ENCODE measurements at places on chromosomes 12 and 14. TPM values are rescaled to one million over a fixed set of nuclear protein-coding genes. Genes with fewer than 3 reads are reported as not detected.

- no peak for DNase-seq
Observed at GRCh38 chr14:105384041-105384557, 14.2 kb upstream of the TEX22 start.

GRCh38 chr14:38207736-38208617 lies at the start of gene SSTR1:
TSS of gene SSTR1 (plus strand) at chr14:38207904. CDS start at chr14:38209390, 1,486 bp downstream.
- DNase-seq, result no peak

- peak; percentile 71 for DNase-seq
Observed at GRCh38 chr12:131132118-131132892, 178.6 kb downstream of the ADGRD1 start.

- no peak for DNase-seq
Observed at GRCh38 chr14:69170839-69171238, 17.9 kb upstream of the DCAF5 start.

Gene BDKRB2
- total RNA-seq, result not detected

GRCh38 chr12:53985994-53986685 lies 1.2 kb downstream of the HOXC10 start:
- DNase-seq, result peak; percentile 56

GRCh38 chr12:13980538-13981295 lies 685 bp downstream of the GRIN2B start:
- DNase-seq, result no peak

Gene OVCH1
- not detected for total RNA-seq

DNA sequence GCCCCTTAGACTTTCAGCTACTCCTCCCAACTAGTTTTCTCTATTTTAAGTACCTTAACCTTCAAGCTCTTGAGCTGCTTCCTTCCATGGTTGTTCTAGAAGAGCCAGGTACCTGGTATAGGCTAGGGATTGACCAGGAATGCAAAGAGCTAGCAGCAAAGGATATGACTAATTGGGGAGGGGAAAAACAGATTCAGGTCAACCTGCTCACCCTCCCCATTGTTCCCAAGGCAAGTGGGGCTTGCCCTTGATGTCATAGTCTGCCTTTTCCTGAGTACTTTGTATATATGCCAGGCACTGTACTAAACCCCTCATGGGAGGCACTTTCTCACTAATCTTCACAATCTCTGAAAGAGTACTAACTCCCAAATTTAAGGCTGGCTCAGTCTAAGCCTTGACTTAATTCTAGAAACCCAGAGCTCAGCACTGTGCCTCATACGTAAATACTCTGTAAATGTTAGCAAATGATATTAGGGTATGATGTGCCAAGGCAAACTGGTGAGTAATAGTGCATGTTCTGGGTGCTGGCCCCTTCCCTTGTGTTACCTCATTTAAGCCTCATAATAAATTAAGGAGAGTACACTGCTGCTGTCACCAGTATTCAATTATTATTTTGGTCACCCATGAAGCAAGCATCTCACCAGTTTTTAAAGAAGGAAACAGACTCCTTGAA lies 42.2 kb downstream of the SUDS3 start:
- no peak for DNase-seq

DNA sequence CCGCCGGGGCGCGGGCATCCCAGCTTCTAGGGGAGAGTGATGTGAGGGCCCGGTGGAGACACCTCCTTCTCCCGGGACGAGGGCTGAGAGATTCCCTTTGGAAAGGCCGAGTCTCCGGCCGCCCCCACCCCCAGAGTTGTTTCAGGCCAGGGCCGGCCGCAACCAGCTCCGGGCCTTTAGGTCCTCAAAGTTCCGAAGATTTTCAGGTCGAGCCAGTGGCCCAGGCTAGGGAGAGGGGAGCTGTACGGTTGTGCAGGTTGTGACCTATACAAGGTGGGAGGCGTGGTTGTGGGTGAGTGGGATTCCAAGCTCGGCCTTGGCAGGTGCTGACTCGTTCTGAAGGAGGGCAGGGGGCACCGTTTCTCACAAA lies 18.4 kb upstream of the ANKRD33 start:
- DNase-seq, result no peak

DNA sequence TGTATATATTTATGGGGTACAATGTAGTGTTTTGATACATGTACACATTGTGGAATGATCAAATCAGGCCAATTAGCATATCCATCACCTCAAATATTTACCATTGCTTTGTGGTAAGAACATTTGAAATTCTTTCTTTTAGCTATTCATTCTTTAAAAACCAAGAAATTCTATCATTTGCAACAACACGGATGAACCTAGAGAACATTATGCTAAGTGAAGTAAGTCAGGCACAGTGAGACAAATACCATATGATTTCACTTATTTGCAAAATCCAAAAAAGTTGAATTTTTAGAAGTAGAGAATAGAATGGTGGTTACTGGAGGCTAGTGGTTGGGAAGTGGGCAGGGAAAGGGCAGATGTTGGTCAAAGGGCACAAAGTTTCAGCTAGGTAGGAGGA lies 129.3 kb upstream of the PTPRQ start:
- no peak for DNase-seq

Gene SERPINA9
- total RNA-seq, result not detected

- DNase-seq, result no peak
Observed at GRCh38 chr12:5456030-5456429, 24.1 kb downstream of the NTF3 start.

- DNase-seq, result no peak
Observed at GRCh38 chr14:56810147-56810719, at the start of gene OTX2. TSS of gene OTX2 (minus strand) at chr14:56810479. CDS start at chr14:56805456, 5,023 bp downstream.

DNA sequence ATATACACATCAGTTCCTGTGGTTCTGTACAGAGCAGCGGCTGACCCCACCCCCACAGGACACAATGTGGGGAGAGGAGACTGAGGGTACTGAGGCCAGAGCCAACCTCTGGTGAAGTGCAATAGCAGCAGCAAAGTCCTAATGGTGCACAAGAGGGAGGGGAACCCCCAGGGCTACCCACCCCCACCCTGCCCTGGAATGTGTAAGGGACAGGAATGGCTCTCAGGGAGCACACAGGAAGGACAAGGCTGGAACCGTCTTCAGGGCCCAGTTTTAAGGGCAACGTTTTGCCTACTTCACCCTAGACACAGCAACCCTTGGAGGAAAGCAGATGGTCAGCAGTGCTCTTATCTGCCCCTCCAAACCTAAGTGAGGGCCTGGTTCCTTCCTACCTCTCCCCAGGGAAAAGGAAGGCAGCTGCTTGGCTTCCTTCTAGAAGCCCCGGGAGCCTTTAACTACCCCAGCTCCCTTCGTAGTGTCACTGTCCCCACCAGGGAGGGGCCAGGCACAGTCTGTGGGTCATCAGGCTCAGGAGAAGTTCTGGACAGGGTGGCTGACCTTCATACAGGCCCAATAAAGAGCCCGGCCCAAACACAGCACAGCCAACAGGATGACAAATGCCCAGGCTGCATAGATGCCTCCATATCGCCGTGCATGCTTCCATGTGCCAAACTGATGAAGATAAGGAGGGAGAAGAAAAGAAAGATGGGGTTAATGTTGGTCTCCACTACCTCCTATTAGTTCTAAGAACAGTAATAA lies 3.0 kb downstream of the PIP4P1 start:
- DNase-seq, result no peak
